ENCODE measurements at places on chromosomes 6 and 20.

GRCh38 chr6:81682235-81682795 is 70.2 kb downstream of the TENT5A start:
- DNase-seq, result no peak

- no peak for DNase-seq
Measured at GRCh38 chr6:124917769-124918168, 44.5 kb upstream of the RNF217 start.

- DNase-seq, result no peak
Measured at GRCh38 chr6:10425975-10426780, 11.3 kb upstream of the TFAP2A start.

DNA sequence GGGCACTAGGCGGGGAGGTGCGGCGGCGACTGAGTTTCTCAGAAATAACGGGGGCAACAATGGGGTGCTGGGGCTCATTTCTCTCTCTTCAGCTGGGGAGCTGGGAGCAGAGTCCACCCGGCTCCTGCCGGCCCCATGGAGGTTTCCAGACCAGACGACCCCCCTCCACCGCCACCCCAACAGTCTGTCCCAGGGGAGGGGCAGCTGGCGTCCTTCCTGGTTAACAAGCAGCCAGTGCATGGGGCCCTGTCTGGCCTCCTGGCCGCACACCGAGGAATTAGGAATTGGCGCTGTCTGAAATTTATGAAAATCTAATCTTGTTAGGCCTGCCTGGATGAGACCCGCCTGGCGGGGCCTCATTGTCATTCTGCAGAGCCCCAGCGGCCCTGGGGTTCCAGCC is 42.4 kb downstream of the PMEPA1 start:
- no peak for DNase-seq

GRCh38 chr6:161074496-161075121 is 83.0 kb downstream of the MAP3K4 start:
- DNase-seq, result no peak

DNA sequence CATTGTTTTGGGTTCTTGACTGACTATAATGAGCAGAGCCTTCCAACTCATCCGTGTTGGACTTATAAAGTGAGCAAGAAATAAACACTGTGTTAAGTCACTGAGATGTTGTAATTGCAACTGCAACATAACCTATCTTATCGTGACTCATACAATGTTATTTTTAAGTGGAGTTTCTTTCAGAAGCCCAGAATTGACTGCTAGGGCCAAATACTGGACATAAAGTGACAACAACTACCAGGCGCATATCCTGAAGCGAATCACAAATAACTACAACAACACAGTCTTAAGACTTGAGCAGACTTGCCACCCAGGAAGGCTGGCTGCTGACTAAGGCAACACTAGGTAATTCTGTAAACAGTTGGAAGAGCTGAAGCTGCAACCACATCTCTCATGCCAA is 326.6 kb downstream of the COL12A1 start:
- peak; percentile 31 for DNase-seq

DNA sequence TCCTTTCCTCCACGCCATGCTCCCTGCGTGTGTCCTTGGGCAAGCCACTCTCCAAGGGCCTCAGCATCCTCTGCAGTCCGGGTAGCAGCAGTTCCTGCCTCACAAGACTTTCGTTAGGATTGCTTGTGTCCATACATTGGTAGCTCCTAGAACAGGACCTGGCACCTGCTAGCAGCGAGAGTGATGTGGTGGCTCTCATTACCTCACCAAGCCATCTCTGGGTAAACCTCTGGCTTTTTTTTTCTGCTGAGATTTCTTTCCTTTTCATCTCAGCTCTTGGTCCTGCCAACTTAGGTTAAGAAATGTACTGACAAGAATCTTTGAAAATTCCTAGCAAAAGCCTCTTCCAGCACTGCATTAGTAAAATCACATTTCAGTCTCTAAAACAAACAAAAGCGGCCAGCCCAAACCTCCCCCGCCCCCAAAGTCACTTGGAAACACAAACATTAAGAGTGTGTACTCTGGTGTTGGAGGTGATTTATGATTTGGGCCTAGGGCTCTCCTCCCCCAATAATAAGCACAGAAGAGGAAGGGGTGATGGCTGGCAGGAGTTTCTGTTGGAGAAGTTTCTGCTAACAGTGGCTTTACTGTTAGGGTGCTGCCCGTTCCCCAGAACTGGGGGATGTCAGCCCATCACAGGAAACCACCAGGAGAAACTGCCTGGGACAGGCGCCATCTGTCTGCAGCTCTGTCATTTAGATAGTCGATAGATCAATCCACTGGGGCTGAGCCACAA is 199.2 kb downstream of the CD83 start:
- no peak for DNase-seq

DNA sequence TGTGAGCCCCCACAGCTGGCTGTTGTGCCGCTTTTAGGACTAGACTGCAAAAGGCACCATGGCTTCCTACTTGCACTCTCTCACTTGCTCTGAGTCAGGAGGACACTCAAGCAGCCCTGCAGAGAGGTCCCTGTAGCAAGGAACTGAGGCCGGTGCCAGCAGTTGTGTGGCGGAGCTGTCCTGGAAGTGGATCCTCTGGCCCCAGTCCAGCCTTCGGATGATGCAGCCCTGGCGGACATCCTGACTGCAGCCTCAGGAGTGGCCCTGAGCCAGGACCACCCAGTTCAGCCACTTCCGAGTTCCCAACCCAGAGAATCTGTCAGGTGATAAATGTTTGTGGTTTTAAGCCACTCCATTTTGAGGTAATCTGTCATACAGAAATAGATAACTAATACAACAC is 17.5 kb downstream of the CTCFL start:
- DNase-seq, result no peak

DNA sequence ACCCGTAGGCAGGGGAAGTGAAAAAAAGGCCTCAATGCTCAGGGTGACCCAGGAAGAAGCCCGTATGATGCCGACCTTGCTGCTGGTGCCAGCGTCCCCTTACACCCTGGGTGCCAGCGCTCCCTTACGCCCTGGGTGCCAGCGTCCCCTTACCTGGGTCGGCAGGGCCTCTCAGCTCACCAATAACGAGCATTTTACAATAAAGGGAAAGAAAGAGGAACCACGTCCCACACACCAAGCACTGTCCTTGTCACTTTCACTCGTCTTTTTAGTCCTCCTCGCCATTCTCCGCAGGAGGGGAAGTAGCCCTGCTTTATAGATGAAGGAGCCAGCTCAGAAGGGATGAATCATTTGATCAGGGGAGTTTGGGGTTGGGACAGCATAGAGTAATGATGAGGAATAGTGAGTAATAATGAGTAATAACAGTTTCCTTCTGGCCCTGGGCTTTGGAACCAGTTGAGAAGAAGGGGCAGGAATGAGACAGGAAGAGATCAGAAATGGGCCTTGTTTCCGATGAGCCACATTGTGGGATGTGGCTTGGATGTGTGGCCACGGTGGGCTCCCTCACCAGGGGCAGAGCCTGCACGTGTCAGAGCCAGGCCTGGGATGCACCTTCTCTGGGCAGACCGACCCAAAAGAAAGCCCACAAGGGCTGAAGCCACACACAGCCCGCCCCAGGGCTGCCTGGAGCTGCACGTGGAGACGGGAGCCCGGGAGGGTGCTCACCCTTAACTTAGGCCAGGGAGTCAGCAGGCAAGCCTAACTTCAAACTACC is 75.7 kb downstream of the SYNJ2 start:
- DNase-seq, result no peak

- no peak for DNase-seq
Measured at GRCh38 chr6:90048206-90048967, 154.1 kb downstream of the GJA10 start.

DNA sequence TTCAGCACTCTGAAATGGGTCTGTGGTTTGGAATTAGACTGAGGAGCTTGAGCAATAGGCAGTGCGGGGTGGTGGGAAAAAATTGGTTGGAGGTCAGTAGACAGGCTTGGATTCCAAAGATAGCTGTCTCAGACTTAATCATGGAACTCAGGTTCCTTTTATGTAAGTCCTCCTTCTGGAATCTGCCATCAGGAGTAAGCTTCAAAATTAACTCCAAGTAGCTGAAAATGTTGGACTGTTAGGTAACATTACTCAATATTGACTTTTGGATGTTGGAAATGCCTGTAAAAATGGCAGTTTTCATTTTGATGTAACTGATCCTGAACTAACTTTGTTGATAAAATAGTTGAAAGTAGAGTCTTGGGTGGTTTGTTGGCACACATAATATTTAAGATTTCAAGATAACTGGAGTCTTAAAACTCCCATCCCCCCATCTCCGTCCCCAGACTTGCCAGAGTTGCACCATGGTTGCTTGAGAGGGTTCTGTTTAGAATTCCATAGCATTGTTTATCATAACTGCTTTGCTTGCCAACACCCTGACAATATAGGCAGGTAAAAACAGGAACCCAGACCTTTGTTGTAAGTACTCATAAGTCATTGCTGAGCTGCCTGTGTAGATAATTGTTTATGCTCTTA is 83.0 kb downstream of the PHF20 start:
- DNase-seq, result no peak

Data from retinal pigment epithelial cell (primary cell).